KBM-7 (cell line): ENCODE measurements at places on chromosomes 2 and 18.

DNA sequence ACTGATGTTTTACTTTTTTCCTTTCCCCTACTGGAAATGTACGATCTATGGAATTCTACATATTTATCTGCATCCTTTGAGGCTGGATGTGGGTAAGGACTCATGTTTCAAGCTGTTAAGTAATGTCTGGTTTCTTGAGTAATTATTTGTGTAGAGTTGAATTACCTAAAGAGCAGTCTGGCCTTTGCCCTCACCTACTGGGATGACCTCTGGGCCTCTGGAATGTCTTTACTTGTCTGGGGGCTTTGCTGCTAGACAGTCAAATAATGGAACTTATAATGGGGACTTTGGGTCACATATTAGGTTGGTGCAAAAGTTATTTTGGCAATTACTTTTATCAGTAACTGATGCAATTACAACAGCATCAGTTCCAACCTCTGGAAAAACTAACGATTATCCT lies 244.7 kb downstream of the CCDC178 start:
- DNase-seq, result no peak

- peak; percentile 39 for DNase-seq
These were observed 8.9 kb downstream of the GDF7 start for GRCh38 chr2:20675701-20676352.

- DNase-seq, result no peak
These were observed 9.8 kb upstream of the MGAT5 start for GRCh38 chr2:134244086-134244485.

DNA sequence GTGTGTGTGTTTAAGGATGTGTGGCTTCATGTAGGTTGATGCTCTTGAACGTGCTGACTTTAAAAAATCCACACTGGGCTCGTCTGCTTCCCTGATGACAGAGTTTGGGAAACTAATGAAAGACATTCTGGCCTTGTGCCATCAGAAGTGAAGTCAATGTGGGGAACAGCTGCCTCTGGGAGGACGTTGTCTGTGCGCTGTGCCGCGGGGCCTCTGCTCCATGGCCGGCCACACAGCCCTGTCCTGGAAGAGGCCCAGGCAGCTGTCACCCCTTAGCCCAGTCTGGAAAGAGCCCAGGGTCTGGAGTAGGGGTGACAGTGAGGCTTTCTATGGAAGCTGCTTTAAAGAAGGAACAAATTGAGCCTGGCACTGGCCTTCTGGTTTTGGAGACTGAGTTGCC lies 155.8 kb downstream of the SH3RF3 start:
- DNase-seq, result no peak

GRCh38 chr2:127094509-127095366 lies 12.2 kb downstream of the BIN1 start:
- DNase-seq, result no peak

- no peak for DNase-seq
These were observed 84.1 kb downstream of the TSN start for GRCh38 chr2:121839584-121839983.

GRCh38 chr18:10726198-10727068 lies 200.6 kb downstream of the NAPG start:
- no peak for DNase-seq

- DNase-seq, result no peak
These were observed 12.6 kb downstream of the EIF2AK3 start for GRCh38 chr2:88614497-88615157.

GRCh38 chr2:124248386-124248785 lies 223.3 kb downstream of the CNTNAP5 start:
- DNase-seq, result no peak

- no peak for DNase-seq
These were observed 30.1 kb downstream of the ANKRD29 start for GRCh38 chr18:23632615-23633014.
